ENCODE measurements at places on chromosomes 2 and 18.
A peak's percentile ranks its signal among the peaks of the same experiment; 100 is the strongest.

- no peak for DNase-seq
Observed at GRCh38 chr2:218893349-218894150, 12.9 kb downstream of the WNT10A start.

DNA sequence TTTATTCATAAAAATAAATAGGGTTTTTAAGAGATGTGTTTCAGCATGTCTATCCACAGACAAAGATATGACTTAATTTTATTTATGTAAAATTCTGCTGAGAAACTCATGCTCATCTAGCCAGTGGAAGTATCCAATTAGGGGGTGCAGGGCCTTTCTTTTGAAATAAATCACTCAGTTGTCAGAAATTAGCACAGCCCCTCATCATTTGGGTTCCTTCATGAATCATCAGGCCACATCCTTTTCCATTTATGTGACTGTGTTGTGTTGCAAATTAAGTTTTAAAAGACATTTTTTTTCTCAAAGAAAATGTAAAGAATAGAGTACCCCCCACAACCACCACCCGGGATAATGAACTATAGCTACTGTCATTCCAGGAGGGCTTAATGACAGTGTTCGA, 185.8 kb downstream of the NRP2 start:
- no peak for DNase-seq

- peak; percentile 75 for DNase-seq
Observed at GRCh38 chr2:1854729-1855547, 110.6 kb upstream of the PXDN start.

GRCh38 chr2:130828461-130828860, 8.3 kb upstream of the ARHGEF4 start:
- no peak for DNase-seq

DNA sequence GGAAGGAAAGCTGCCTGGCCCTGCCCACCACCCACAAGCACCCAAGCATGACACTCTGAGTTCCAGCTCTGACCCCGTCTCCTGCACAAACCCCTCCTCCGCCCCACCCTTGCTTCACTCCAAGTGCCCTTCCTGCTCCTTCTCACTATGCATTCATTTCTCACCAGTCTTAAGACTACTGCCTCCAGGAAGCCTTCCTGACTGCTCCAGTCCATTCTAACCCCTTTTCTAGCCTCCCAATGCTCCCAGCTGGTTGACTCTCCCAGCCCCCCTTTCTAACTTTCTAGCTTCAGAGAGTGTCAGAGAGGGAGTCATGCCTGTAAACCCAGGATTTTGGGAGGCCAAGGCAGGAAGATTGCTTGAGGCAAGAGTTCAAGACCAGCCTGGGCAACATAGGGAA, 8.2 kb upstream of the NAGK start:
- no peak for DNase-seq

GRCh38 chr2:239962890-239963591, 62.1 kb downstream of the NDUFA10 start:
- no peak for DNase-seq

GRCh38 chr2:7324706-7325105, 407.5 kb downstream of the RNF144A start:
- no peak for DNase-seq

- DNase-seq = no peak
Observed at GRCh38 chr2:177989029-177989885, 83.3 kb downstream of the PDE11A start.

GRCh38 chr18:27278131-27278530, 93.0 kb upstream of the CHST9 start:
- DNase-seq = no peak

DNA sequence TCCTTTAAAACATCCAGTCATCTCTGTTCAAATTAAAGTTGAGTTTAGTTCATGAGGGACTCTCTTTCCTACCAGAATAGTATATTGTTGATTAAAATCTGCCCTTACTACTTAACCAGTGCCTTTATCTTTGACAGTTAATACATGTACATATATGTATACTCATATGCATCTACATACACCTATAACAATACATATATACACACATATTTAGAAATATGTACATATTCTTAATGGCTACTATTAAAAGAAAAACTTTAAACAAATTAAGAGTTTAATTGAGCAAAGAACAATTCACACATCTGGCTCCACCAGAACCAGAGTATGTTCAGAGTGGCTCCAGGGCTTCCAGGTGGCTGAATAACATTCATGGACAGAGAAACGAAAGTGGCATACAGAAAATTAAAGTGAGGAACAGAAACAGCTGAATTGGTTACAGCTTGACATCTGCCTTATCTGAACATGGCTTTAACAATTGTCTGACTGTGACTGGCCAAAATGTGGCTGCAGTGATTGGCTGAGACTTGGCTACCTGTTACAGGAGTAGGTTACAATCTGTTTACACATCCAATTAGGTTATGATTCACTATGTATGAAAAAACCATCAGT, 38.8 kb downstream of the ZNF519 start:
- DNase-seq = no peak

- DNase-seq = no peak
Observed at GRCh38 chr18:902229-902628, 2.4 kb upstream of the ADCYAP1 start.

GRCh38 chr2:218089259-218089658, 20.2 kb downstream of the RUFY4 start:
- no peak for DNase-seq

GRCh38 chr18:13559754-13560153, 166.6 kb downstream of the FAM210A start:
- DNase-seq = no peak

DNA sequence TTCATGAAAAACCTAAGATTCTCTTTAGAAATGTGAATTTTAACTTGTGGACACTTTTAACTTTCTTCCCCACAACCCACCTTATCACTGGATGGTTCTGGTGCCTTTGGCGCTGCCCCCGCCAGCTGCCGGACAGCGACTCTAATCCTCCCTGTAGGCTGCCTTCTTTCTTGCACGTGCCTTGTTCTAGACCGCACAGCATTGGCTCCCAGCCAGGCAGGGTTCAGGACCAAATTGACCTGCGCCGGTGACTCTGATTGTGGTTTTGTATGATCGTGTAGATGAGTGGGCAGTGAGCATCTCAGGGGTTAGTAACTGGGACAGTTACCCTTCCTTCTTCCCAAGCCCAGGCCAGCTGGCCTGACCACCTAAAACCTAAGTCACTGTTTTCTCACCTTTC, 106.8 kb downstream of the ASAP2 start:
- DNase-seq = no peak

DNA sequence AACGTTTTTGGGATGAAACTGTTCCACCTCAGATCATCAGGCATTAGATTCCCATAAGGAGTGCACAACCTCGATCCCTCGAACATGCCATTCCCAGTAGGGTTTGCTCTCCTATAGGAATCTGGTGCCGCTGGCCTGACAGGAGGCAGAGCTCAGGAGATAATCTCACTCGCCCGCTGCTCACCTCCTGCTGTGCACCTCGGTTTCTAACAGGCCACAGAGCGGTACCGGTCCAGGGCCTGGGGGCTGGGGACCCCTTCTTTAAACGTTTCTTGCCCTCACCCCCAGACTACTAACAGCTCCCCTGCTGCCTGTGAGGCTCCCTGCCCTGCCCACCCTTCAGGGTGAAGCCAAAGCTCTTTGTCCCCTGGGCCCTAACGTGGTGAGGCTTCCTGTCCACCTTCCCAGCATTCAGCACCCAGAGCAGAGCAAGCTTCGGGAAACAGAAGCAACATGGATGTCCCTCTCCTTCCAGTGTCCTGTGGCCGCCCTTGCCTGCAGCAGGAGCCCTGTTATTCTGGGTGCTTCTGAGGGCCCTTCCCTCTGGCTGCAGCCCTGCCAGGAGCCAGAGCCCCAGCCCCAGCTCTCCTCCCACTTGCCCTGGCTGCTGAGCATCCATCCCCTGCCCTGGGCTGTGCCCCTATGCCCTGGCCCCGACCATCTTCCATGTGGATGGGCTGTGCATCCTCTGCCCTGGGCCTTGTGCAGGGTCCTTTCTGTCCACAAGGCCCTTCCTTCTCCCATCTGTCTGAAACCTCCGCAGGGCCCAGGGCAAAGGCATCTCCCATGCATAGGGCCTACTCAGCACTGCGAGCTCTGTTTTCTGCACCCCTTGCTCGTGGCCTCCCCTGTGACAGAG, 140.1 kb downstream of the MBP start:
- DNase-seq = no peak

DNA sequence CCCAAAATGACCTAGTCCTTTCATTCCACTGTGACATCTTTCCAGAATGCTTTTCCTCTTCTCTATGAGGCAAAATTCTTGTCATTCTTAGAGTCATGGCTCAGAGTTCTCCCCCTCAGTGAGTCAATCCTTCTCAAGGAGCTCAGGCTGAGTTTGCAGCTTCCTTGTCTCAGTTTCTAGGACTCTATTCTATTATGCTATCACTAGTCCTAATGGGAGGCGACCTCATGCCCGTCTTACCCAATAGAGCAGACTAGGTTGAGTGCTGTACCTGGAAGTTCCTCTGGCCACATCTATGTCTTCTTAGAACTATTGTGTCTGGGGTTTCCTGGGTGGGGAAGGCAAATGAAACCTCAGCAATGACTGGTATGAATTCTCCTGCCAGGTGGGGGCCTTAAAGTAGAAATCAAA, 51.5 kb downstream of the HAUS1 start:
- DNase-seq = no peak

DNA sequence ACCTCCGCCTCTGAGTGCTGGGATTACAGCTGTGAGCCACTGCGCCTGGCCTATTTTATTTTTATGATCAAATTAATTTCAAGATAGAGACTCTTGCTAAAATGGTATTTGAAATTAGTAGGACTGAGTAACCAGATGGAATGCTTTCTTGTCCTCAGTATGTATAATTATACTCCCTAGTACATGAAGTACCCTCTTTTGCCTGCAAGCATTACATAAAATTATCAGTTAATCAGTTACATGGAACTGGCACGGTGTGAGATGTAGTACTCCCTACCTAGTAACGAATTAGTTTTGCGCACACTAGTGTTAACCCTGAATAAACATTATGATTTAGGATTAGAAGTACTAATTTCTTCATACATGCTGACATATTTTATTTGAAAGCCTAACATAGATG, 41.6 kb downstream of the RBBP8 start:
- no peak for DNase-seq

- DNase-seq = no peak
Observed at GRCh38 chr2:101829429-101829828, 131.9 kb downstream of the MAP4K4 start.

DNA sequence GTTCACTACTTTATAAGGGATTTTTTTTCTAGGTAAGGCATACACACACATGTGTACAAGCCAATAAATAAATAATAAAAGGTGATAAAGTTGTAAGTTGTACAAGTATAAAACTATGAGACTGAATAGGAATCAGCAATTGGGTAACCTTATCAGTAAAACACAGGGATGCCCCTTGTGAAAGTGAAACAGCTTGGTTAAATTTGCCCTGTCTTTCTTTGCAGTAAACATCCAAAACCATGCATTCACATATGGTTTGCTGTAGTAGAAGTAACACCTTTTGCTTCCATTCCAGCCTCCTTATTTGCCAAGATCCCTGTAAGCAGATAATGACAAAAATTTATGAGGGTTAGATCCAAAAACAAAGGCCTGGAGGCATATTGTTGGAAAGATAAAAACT, 44.3 kb upstream of the NEUROD1 start:
- no peak for DNase-seq

DNA sequence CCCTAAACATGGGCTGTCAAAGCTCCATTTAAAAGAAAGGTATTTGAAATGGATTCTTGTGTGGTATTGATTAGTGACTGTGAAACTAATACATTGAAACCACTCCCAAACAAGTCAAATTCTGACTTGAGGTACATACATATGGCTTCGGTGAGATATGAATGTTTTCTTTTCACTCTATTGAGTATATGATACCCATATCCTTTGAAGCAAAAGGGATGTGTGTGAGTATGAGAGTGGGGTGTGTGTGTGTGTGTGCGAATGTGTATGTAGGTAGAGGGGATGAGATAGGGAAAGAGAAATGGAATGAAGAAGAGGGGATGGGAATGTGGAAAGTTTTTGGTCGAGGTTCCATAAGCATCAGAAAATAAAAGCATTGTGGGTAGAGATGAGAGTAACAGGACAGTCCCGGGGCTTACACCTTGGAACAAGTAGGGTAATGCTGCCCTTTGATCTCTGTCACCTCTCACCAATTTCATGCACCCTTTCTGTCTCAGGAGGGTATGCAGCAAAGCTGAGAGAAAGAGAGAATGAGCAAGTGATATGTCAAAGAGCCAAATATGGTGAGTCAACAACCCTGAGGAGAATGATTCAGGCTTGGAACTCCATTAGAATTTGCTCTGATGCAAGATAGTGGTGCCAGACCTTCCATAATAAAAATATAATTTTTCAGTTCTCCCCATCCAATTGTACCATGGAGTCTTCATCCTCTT, 64.0 kb upstream of the ZEB2 start:
- no peak for DNase-seq

- DNase-seq = no peak
Observed at GRCh38 chr2:19362094-19362754, 3.8 kb upstream of the OSR1 start.

GRCh38 chr2:141058556-141058955, 1072.3 kb downstream of the LRP1B start:
- no peak for DNase-seq

DNA sequence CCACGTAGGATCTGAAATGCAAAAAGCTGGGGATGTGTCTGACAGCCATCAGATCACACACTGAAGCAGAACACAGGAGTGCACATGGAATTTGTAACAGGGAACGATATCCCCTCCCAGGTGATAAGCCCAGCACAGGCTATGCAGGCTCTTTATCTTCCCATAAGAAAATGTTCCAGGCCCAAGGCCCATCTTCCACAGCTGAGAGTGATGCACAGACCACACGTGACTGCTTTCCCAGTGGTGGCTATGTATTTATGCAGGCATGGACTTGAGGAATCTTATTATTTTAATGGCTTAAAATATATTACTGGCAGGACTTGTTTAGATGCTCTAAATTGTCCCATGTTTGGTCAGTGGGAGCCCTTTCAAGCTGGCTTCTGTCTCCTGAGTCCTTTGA, 70.5 kb upstream of the AFF3 start:
- DNase-seq = no peak

- no peak for DNase-seq
Observed at GRCh38 chr18:37403100-37403781, 162.4 kb downstream of the CELF4 start.

GRCh38 chr2:80102026-80102425, 202.5 kb downstream of the LRRTM1 start:
- DNase-seq = no peak

GRCh38 chr18:8562919-8563318, 46.3 kb upstream of the RAB12 start:
- no peak for DNase-seq

- DNase-seq = no peak
Observed at GRCh38 chr2:95012881-95013550, 12.5 kb upstream of the MAL start.

DNA sequence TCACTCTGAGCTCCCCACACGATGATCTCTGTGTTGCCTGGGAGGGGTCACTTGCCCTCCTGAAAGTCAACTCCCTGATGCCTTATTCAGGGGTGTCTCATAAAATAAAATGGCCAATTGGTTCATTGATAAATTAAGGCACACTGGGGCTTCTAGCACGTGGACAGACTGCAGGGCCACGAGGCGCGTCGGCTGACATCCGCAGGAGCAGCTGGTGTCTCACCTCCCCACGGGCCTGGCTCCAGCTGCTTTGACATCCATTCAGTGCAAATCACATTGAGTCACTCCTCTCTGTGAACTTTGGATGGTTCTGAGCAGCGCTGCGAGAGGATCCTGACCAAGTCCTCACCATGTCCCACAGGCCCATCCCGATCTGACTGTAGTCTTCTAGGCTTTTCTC, 4.6 kb upstream of the ST8SIA3 start:
- no peak for DNase-seq

GRCh38 chr2:179432751-179433150, 168.1 kb upstream of the SESTD1 start:
- DNase-seq = no peak

GRCh38 chr2:165471349-165471950, 2.0 kb downstream of the CSRNP3 start:
- no peak for DNase-seq
